ENCODE measurements at places on chromosomes 2 and 18.

GRCh38 chr2:10770956-10771750 is 41.4 kb downstream of the PDIA6 start:
- no peak for DNase-seq

DNA sequence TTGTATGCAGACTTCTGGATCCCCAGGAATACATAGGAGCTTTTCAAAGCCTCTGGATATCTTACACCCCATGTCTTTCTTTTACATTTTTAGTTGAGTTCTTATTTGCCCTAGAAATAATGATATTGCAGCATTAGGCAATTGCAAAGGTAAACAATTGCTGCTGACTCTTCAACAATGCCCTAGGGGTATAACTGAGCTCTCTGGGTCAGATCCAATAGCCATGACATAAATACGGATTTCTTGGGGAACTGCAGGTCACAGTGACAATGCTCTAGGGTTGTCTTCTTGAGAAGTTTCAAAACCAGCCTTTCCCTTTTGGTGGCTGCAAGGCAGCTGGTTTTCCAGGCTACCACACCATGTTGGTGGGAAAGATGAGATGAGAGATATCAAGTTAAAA is 16.5 kb upstream of the OR6B3 start:
- DNase-seq = no peak

GRCh38 chr18:8248576-8248975 is 360.7 kb upstream of the RAB12 start:
- no peak for DNase-seq

DNA sequence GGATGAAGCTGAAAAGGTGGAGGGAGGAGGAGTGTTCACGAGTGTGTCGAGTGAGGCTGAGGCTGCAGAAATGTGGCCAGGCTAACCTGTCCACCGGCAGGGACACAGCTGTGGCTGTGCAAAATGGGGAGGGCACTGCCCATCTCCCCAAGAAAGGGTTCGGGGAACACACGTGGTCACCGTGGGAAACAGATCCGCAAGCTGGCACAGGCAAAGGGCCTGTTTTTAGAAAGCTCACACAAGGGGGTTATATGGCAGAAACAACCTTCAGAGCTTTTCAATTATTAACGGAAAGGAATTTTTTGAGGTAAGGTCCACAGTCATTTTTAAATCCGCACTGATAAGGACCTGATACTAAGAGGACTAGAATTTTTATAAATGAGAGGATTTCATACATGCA is 35.7 kb downstream of the SH3YL1 start:
- no peak for DNase-seq

DNA sequence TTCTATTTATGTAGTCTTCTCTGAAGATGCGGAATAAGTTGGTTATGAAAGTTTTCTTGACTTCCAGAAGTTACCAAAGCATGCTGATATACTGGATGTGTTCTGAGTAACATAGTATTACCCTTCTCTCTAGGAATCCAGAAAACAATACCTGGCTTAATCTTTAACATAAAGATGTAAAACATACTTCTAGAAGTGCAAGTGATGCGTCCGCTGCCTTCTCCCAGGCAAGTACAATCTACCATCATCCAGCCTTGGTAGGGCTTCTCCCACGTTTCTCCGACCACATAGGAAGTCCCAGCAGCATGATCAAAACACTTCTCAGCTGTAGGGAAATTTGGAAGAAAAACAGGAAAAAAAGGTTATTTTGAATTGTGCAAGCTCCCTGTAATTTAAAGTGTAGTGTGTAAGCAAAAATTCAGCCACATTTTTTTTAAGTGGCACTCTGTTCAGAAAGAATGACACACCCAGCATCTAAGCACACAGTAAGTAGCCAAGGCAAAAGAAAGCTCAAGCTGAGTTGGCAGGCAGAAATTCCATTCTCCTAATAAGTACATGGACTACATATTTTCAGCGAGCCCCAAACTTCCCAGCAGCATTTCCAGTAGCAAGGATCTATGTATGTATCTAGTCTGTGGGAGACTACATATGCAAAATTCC is 5.2 kb downstream of the FN1 start:
- DNase-seq = no peak

- no peak for DNase-seq
These were observed 148.4 kb downstream of the SH3RF3 start for GRCh38 chr2:109277406-109277805.

DNA sequence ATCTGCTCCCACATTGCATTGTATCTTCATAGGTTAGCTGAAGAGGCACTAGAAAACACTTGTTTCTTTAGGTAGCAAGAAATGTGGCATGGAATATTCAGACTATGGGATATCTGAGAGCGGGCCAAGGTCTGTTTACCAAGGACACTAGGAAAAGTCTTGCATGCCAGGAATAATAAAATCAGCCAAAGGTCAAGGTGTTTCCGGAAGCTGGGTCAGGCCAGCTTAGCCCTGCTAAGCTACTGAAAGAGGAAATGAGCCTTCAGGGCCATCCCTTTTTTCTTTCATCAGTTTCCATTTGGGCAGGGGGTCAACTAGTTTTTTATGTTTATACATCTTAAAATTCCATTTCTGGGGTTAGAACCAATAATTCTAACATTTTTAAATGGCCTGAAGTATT is 101.1 kb downstream of the DPP4 start:
- no peak for DNase-seq

DNA sequence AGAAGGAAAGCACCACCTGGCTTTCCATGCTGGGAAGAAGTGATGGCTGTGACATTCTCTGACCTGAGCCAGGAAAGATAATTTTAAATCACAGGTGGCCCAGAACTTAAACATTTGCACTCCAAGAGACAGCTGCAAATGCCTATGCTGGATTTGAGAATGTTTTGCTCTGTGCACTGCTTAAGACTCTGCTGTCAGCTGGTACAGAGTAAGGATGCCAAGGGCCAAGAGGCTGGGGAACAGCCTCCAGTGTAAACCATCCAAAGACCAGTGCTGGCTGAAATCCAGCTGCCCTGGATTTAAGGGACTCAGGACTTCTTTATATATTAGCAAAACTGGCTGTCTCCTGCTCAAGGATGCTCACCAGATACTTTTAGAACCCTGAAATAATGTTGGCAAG is 3.9 kb downstream of the HOXD8 start:
- DNase-seq = no peak

- peak; percentile 74 for DNase-seq
These were observed 1.7 kb downstream of the NCK2 start for GRCh38 chr2:105746177-105747080.

DNA sequence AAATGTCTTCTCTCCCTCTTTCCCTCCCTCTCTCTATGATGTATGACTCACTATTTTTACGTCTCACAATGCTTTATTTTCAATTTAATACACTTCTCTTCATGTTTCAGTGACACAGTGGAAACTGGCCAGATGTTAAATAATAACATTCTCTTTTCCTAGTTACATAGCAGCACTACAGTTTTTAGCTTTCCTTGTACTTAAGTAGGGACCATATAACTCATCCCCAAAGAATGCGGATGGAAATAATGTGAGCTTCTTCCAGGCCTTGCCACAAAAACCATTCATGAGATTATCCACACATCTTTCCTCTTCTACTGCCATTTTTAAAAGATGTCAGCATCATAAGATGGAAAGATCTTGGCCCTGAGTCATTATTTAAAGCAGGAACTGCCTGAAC is 789.4 kb downstream of the LRP1B start:
- DNase-seq = no peak

GRCh38 chr2:40823478-40823877 is 371.6 kb upstream of the SLC8A1 start:
- no peak for DNase-seq

- DNase-seq = no peak
These were observed 89.9 kb upstream of the SLC1A4 start for GRCh38 chr2:64899081-64899865.

- DNase-seq = no peak
These were observed 995.3 kb upstream of the LRRTM1 start for GRCh38 chr2:81299841-81300240.

DNA sequence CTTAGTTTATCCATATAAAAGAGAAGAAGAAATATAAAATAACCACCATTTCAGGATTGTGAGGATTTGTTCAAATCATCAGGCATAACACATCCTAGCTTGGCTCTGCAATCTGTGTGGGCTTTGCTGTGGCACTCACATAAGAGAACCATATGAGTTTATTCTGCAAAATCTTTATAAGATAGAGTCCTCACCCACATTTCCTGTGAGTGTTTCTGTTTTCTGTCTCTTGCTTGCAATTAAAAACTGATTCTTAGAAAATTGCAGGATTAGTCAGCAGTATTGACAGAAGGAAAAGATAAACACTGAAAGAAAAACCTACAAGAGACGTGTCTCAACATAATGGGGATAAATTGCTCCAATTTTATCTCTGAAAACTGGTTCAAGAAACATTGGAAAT is 258.5 kb downstream of the RND3 start:
- DNase-seq = no peak

GRCh38 chr2:11862049-11862448 is 115.6 kb downstream of the LPIN1 start:
- DNase-seq = no peak

DNA sequence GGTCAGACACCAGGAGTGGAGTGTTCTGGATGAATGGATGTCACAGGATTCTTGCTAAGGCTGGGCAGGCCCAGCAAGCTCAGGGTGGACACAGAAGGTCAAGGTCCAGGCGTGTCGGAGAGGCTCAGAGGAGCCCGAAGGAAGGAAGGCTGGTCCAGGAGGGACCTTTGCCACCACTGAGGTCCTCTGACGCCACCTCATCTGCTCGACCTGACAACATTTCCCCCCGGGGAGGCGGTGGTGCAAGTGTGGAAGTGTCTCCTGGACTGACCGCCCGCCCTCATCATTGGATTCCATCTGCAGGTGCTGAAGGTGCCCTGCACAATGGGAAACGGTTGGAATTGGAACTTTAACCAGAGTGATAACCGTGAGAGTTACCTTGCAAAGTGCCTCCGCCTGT is 124.6 kb downstream of the RTP5 start:
- no peak for DNase-seq

DNA sequence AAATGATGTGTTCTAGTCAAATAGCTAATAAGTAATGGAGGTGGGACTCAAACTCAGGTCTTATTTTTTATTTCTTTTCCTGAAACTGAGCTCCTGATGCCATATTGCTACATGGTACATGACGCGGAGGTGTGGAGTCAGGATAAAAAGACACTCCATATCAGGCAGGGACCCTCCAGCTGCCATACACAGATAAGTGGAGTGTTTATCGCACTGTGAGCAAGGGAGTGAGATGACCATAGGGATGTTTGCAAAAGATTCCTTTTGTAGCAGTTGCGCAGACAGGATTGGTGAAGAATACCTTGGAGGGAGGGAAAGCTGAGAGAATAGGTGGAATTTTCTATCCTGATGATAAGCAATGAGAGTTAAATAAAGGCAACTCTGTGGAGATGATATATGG is 657.2 kb downstream of the RNF144A start:
- DNase-seq = no peak

GRCh38 chr2:120346667-120347358 is 877 bp downstream of the INHBB start:
- DNase-seq = no peak

DNA sequence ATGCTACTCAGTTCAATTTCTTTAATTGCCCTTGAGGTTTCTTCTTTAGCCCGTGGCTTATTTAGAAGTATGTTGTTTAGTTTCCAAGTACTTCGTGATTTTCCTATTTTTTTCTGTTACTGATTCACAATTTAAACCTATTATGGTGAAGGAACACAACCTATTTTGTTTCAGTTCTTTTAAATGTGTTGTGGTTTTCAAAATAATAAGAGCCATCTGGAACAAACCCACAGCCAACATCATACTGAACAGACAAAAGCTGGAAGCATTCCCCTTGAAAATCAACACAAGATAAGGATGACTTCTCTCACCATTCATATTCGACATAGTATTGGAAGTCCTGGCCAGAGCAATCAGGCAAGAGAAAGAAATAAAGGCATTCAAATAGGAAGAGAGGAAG is 155.2 kb downstream of the GALNT1 start:
- no peak for DNase-seq

Data from naive thymus-derived CD8-positive, alpha-beta T cell (primary cell).